ENCODE measurements at places on chromosomes 1 and 21.

GRCh38 chr21:29382030-29382654 is 83.4 kb downstream of the BACH1 start:
- DNase-seq = peak; percentile 81

DNA sequence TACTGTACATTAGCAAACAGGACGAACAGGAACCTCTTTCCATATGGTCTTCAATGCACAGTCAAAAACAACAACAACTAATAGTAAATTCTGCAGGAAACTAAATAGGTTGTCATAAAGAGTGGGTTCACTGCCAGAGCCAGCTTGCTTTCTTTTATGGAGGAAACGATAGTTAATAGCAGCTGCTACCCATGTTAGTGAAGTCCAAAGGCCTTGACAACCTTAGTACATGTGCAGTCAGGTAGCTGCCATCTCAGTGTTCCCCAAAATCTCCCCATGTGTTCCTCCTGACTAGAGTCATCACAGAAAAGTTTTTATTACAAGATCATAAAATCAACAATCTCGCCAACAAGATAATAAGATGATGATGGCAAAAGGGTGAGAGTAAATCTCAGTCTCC is 16.6 kb upstream of the ADORA3 start:
- DNase-seq = no peak

DNA sequence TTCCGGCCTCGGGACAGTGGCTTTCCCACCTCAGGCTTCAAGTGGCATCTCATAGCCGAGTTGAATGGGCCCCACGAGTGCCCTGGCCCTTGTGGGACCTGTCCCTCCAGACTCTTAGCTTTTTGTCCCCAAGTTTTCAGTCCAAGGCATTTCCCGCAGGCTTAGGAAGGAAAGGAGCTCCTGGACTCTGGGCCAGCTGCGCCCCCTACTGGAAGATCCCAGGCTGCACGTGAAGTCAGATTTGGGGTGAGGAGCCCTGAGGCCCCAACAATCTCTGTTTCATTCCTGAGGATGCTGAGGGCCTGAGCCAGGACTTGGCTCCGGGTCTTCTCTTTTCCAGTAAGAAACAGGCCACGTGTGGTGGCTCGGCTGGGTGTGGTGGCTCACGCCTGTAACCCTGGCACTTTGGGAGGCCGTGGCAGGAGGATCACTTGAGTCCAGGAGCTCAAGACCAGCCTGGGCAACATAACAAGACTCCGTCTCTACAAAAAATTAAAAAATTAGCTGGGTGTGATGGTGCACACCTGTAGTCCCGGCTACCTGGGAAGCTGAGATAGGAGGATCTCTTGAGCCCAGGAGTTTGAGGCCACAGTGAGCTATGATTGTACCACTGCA is 67.4 kb downstream of the ARHGEF10L start:
- DNase-seq = peak; percentile 73

DNA sequence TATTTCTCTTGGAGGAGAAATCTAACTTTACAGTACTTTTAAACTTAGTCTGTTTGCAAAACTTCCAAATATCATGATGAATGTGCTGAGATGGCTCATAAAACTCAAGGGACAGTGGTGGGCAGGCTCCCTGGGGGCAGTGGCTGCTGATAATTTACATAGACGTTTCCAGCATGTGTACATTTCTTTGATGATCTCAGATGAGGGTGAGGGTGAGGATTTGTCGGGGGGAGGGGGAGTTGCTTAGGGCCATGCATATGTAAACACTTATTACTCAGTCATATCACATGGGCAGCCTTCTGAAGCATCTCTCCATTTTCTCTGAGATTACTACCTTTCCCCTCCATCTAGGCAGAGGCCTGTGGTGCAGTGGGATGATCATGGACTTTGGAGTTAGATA is 152.9 kb upstream of the HMGB4 start:
- DNase-seq = no peak

- DNase-seq = no peak
Observed at GRCh38 chr1:226890331-226891108, 20.1 kb downstream of the PSEN2 start.

- DNase-seq = no peak
Observed at GRCh38 chr21:38848187-38848609, 42.5 kb downstream of the ETS2 start.

DNA sequence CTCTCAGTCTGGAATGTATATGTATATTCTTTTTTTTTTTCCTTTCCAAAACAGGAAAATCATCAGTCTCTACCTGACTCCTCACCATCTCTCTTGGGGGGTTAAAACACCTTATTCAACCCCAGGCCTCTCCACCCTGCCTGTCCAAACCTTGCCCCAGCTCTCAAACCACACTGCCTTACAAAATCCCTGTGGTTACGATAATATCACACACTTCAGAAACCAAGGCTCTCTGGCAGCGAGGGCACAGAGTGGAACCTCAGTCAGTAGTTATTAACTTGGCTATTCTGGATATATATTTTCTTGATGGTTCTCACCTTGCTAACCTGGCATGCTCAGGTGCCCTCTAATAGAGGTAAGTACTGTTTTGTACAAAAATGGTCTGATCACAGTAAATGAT is 24.7 kb downstream of the KIAA0040 start:
- no peak for DNase-seq

DNA sequence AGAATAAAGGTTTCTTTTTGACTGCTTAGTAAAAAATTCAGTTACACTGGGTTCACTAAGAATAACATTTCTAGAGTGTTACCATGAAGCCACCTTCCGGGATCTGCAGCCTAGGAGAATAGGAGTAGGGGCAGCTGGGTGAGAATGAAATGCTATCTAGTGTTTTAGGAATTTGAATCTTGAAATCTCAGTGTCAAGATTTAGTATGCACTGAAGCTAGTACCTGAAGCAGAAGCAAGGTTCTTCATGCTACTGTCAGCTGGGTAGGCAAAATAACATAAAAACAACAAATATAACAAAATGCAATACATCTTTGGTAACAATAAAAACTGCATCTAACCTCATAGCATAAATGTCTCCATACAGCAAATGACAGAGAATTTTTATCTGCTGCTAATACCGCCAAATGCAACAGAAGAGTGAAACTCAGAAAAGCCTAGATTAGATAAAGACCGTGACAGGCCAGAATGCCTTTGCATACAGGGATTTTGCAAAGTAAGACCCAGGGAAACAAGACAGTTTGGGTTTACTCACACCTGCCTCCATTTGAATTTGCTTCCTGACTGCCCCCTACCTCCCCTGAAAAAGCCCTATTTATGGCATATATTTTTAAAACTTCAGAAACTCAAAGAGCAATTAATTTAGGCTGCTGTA is 58.2 kb downstream of the GADD45A start:
- no peak for DNase-seq

GRCh38 chr1:28021064-28021463 is 61.3 kb downstream of the XKR8 start:
- DNase-seq = no peak

DNA sequence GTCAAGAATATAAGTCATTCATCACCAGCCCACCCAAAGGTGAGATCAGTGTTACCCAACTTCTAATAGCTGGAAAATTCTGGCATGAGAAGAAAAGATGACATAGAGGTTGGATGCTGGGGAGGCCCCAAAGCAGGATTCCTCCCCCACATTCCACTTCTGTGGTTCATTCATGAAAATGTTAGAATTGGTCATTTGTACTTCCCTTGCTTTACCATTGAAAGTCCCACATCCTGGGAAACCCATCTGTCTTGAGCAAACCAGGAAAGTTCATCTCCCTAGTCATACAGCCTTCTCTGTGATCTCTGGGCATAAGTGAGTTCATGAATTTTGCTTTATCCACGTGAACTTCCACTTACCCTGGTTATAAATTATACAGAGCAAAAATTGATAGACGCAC is 66.8 kb downstream of the SERINC2 start:
- DNase-seq = peak; percentile 25

GRCh38 chr1:41416552-41417334 is 55.5 kb downstream of the FOXO6 start:
- peak; percentile 72 for DNase-seq

- DNase-seq = peak; percentile 61
Observed at GRCh38 chr1:223702735-223703667, 9.3 kb upstream of the CAPN2 start.

DNA sequence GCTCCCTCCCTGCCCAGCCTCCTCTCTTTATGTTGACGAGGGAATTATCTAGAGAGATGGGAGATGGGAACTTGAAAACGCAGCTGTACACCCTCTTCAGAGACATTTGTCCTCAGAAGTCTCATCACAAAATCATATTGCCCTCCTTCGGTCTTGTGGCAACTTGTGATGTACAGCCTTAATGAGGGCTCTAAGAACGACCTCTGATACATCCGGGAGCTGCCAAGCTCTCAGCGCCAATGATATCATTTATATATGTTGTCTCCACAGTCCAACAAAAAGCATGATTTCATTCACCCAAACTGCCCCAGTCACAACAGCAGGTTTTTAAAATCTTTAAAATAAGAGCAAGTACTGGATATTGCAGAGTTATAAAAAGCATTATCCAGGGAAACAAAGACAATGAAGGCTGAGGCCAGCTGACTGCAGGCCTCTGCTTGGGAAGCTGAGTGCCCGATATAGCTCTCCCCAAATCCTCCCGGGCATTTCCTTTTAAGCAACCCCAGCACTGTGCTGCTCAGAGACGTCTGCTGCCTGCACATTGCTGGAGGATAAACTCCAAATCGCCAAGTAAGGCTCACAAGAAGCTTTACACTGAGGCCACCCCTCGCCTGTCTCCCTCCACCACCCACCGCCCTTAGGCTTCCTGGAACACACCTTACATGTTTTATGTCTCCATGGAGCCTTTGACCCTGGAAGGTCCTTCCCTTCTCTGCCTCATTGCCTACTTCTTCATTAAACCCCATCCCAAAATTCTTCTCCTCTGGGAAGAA is 236.1 kb downstream of the C1orf94 start:
- DNase-seq = no peak

DNA sequence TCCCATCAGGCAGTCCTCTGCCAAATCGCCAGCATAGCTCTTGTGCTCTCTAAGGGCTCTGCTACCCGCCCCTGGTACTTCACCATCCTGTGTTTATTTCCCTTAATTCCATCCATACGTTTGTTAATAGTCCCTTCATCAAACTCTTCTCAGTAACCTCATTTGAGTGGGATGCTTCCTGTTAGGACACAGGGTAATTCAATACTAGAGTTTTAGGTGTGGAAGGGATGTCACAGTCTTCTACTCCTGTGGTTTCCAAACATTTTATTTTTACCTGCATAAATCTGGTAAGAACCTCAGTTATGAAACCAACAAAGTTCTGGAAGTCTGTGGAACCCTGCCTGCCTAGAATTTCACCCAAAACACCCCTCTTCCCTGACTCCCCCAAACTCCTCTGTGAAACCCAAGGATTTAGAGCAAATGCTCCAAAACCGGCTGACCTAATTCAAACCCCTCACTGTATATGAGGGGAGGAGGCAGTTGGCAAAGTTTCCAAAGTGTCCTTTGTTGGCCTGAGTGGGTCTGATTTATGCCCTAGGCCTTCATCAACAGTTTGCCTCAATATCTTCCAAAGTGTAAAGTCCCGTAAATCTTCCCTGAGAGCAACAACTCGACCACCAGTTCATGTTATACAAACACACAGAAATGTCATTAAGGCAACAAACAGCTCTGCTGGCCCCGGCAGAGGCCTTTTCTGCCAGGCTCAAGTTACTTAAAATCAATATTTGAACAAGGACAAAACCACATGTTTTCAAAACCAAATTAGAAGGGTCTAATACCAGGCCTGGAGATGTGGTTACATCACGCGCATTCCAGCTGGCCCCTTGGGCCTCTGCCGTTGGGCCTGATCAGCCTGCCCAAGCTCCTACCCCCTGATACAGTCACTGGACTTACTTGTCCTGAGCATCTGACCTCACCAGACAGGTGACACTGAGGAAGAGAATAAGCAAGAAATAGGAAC is 82.4 kb upstream of the FGGY start:
- DNase-seq = no peak

DNA sequence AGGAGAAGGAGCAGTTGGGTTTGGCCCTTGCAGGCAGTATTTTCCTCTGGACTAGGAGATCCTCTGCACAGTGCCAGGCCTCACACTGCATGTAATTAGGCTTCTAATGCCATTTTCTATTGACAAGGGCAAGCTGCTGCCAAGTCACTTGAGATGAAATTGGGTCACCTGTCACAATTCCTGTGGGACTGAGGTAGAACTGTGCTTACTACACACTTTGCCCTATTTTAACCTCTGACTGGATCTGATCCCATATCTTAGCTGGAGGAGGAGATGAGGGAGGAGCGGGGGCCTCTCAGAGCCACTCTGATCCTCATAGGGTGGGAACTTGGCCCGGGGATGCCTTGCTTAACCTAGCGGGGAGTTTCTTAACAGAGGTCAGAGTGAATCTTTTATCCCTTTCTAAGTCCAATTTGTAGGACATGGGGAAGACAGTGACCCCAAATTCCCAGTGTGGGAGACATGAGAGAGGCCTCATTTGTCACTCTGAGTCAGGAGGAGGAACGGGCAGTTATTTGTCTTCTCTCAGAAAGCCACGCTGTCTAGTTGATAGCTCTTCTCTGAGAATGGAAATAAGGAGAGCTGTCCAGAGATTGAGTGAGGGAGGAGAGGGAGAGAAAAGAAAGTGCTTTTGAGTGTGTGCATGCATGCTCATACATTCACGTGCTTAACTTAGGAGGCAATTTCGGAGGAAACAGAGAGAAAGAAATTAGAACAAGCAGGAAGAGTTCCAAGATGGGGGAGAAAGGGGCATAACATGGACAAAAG is 121.3 kb downstream of the CACNA1E start:
- no peak for DNase-seq
